ENCODE measurements at places on chromosomes 16 and 17.

GRCh38 chr17:73949903-73950592 is 253.4 kb upstream of the RPL38 start:
- no peak for DNase-seq

GRCh38 chr16:9904526-9904925 is 277.7 kb downstream of the GRIN2A start:
- no peak for DNase-seq

DNA sequence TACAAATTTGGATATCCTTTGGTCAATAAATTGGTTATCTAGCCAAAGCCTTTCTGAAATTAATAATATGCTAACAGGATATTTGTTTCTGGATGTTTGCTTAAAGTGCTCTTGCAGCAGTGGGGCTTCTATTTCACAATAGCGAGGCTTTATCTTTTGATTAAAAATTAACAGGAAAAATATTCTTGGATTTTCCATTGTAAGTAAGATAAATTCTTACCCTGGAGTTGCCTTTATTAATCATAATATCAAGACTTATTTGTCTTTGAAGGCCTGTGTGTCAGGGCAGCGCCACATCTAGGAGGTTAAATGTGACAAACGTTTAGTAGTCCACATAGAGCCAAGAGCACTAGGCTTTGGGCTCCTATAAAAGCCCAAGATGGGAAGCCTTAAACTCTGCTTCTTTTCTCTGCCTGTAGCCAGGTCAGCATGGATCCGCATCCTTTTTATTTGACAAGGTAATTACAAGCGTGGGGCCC is 5.3 kb downstream of the TMEM97 start:
- no peak for DNase-seq

- DNase-seq, result no peak
These were observed 8.5 kb downstream of the GAA start for GRCh38 chr17:80109713-80110446.

DNA sequence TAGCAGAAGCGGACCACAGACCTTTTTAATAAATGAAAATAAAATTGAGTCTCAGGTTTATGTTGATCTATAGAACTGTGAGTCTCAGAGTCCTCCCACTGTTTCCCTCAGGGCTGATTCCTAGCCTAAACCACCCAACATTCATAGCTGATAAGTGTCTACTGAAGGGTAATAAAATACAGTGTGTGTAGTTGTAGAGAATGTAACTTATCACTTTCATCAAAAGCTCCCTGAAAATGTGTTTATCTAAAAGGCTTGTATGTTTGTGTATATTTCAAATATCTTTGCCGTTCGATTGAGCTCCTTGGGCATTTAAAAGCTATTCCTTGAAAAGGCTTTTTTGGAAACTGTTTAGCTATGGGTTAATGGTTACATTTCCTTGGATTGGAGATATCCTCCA is 740.3 kb upstream of the SOX9 start:
- DNase-seq, result no peak

- no peak for DNase-seq
These were observed 31.6 kb downstream of the SOX9 start for GRCh38 chr17:72152387-72152929.

DNA sequence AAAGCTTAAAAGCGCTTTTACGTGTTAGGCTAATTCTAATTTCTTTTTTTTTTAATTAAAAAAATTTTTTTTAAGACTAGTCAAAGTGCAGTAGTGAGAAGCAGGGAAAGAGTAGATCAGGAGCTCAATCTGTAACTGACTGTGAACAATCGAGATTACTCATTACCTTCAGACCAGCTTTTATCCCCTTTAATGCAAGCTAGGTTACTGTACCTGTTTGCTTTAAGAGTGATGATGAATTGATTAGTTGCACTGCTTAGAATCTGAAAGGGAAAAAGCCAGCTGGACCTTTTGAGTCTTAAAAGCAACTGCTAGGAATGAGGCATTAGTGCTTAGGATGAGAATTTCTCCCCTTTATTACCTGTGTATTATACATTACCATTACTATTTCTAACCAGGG is 19.0 kb downstream of the PSMD11 start:
- DNase-seq, result no peak

- no peak for DNase-seq
These were observed 676.6 kb downstream of the CDH11 start for GRCh38 chr16:64445245-64445644.

DNA sequence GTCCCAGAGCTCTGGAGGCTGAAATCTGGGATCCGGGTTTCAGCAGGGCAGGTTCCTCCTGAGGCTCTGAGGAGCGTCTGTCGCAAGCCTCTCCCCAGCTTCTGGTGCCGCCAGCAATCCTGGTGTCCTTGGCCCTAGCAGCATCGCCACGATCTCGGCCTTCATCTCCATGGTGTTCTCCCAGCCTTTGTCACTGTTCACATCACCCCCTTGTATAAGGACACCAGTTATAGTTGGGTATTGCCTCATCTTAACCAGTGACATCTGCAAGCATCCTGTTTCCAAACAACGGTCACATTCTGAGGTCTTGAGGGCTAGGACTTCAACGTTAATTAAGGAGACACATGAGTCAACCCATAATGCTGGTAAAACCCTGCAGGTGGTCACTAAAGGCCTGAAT is 2.8 kb upstream of the PPP1R27 start:
- no peak for DNase-seq

DNA sequence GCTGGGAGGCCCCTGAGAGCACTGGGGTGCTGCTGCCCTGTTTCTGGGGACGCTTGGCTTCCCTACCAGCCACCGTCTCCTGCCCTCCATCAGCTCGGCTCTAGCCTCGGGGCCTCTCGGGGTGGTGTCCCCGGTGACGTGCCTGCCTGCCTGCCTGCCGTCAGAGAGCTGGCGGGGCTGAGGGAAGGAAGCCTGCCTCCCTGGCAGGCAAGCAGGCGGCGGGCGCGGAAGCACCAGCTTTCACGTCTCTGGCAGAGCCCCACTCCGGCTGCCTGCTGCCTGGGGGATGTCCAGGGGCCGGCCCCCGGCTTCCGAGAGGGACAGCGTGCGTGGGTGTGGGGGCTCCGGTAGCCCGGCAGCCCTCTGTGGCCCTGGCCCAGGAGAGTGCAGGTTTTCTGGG is 9.3 kb downstream of the CENPX start:
- DNase-seq, result no peak

DNA sequence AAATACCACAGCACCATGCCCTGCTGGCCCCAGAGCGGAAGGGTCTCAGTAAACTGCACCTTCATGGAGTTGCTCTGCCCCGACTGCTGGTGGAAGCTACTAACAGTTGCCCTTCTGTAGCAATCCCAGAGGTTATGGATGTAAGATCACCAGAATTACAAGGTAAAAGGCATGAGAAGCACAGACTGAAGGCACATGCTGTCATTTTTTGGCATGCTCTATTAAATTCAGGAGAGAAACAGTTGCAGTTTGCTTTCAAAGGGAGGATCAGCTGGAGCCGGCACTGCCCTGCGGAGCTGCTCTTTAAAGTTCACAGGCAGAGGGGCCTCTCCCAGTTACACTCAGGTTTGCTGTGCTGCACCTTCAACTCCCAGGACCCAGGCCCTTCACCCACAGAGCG is 19.2 kb downstream of the NPRL3 start:
- DNase-seq, result no peak

- no peak for DNase-seq
These were observed 45.2 kb downstream of the SNX29 start for GRCh38 chr16:12021578-12022253.

DNA sequence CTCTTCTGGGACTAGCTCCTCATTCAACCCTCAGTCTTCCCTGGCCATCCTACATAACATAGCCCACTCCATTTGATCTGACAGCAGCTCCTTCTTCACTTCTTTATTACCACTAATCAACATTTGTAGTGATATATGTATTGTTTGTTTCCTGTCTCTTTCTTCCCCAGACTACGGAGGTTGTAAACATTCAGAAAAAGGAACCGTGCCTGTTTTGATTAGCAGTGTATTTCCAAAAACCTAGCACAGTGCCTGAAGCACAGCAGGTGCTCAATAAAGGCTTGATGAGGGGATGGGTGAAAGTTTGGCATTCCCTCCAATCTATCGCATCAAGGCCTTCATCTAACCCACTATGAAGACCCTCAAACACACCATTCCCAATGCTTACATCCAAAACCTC is 150.8 kb downstream of the XYLT1 start:
- DNase-seq, result no peak

DNA sequence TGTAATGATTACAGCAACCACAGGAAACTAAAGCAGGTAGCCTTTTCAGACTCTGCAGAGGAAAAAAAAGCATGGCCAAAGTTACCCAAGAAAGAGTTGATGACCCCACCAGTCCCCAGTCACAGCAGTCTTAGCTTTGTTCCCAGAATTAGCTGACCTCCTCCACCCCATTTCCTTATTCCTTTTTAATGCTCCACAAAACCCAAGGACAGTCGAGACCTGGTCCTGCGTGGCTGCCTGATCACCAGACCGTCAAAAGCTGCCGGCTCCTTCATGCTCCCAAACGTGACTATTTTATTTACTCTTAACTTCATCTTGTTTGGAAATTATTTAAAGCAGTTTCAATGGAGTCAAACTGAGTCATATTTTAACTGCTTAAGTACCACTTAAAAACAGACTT is 28.7 kb upstream of the MED9 start:
- no peak for DNase-seq

DNA sequence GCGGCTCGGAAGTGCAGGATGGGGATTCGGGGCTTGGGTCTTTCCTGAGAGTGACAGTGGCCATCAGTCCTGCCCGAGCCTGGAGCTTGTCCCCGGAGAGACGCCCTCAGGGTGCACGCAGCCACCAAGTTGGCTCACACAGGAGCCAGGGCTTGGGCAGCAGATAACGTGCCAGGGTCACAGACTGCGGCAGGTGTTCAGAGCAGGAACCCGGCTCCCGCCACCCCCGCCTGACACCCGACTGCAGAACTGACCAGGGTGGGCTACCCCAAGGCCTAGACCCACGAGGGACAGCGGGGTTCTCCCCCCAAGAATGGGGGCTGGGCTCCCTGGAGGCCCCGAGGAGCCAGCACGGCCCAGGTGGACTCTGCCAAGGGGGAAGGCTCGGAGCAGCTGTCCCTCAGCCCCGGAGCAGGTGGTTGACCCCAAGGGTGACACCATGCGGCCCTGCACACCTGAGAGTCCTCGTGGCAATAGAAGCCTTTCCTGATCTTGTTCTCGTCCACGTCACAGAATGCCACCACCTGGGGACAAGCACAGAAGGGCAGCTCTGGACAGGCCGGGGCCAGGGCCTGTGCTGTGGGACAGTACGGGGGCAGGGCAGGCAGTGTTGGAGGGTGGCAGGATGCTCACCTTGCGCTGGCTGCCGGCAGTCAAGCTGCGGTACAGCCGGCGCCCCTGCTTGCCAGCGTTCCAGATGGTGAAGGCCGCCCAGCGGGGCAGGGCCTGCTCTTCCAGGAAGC is 117.1 kb upstream of the ZNF750 start:
- no peak for DNase-seq

GRCh38 chr17:42230225-42230624 is 35.9 kb upstream of the GHDC start:
- no peak for DNase-seq

- no peak for DNase-seq
These were observed 21.2 kb upstream of the MON1B start for GRCh38 chr16:77169650-77170236.

GRCh38 chr16:6446370-6446769 is 886.3 kb upstream of the RBFOX1 start:
- DNase-seq, result no peak

GRCh38 chr16:2095918-2096582 is 39.6 kb downstream of the PKD1 start:
- no peak for DNase-seq

DNA sequence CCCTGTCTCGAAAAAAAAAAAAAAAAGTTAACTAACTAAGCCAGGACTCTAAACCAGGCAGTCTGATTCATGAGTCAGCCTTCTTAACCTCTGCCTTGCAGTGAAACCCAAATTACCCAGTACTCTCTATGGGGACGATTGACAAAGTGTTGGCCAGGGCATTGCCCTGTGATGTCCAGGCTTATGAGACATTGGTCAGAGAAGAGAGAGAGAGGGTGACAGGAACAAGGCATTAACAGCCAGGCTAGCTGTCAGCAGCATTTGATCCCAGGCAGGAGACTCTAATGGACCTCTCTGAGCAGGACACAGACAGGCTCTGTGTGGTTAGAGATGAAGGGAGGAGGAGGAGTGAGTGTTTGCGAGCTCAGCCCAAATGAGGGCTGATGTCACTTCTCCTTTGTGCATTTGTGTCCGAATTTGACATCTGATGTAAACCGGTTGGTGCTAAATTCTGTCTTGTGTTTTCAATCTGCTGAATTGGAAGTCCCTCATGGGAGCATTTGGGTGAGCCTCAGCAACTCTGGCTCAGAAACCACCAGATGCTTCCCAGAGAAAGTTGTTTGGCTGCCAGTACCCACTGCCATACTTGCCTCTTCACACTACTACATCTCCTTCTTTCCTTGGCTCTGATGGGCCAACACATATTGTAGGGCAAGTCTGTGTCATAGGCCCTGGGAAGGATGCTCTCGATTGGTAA is 4.3 kb upstream of the MYL4 start:
- DNase-seq, result no peak

DNA sequence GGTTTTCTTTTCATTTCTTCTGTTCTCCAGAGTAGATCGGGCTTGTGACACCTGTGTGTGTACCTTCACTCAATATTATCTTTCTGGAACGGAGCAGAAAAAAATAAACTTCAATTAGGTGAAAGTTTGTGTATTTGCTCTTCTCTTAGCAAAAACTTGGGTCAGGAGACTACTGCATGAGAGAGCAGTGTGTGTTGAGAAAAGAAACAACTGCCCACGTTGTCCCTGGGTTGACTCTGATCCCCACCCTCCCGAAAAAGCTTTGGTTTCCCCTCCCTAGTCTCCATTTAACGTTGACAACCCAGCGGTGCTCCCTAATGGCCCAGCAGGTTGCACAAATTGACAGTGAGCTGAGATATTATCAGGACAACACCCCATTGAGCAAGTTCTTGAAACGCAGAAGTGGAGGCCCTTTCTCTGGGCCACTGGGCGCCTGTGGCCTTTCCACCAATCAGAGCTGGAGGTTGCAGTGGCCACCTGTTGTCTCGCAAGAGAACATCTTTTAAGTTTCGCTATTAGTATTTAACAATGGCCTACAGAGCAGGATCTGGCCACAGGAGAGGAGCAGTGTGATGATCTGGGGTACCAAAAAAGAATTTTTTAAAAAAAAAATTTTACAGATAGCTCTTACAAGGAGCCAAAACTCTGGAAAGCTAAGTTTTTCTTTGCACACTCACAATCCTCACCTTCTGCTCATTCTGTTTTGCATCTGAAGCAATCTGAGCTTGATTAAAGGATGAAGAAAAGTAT is 1.5 kb upstream of the TOX3 start:
- DNase-seq, result no peak

DNA sequence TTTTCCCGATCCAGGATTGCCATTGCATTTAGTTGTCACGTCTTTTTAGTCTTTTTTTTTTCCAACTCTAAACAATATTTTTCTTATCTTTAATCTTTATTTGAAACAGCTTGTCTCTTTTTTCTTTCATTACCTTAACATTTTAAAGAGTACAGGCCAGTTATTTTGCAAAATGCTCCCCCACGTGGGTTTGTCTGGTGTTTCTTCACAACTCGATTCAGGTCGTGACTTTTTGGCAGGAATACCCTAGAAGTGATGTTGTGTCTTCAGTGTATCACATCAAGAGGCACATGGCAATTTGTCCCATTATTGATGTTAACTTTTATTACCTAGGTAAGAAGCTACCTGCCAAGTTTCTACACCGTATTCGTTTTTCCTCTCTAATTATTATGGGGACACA is 17.9 kb downstream of the CMC2 start:
- no peak for DNase-seq

- DNase-seq, result peak; percentile 33
These were observed 253.8 kb upstream of the PMFBP1 start for GRCh38 chr16:72425571-72426341.

Data from cerebellar nuclear complex (tissue), 1 donor.